ENCODE measurements at places on chromosomes 5 and 9.

- no peak for DNase-seq
Observed at GRCh38 chr5:149094996-149095395, 32.1 kb upstream of the SH3TC2 start.

DNA sequence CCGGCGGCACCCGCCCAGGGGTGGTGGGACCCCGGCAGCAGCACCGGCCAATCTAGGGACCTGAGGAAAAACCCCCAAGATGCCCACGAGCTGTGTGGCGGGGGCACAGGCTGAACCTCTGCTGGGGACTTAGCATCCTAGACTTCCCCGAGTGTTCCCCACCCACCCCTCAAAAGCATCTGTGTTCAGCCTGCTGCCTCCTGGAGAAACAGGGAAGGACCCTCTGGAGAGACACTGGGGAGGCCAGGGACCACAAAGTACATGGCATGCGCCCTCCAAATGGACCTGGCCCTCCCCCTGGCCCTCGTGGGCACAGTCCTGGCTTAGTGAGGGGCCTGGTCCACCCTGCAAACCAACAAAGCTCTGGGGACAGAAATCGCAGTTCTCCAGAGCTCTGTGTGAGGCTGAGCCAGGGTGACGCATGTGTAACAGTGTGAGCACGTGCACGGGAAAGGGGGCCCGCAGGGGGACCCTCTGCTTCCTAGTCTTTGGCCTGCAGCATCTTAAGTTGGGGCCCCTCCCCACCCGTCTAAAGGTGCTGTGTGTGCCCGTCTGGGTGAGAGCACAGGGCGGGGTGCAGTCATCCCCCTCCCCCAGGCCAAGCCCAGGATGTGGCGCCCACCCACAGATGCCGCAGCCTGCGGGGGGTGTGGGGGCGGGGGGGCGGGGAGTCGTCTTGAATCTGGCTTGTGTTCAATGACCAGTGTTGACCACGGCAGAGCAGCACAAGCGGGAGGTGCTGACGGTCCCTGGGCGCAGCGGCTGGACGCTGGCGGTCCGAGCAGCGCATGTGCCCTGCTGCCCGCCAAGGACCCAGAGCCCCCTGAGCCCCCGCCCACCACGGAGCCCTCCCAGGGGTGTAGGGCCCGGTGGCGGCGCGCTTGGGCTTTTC lies 672 bp upstream of the KCNT1 start:
- no peak for DNase-seq

GRCh38 chr5:110262749-110263148 lies 463.7 kb downstream of the TMEM232 start:
- no peak for DNase-seq

DNA sequence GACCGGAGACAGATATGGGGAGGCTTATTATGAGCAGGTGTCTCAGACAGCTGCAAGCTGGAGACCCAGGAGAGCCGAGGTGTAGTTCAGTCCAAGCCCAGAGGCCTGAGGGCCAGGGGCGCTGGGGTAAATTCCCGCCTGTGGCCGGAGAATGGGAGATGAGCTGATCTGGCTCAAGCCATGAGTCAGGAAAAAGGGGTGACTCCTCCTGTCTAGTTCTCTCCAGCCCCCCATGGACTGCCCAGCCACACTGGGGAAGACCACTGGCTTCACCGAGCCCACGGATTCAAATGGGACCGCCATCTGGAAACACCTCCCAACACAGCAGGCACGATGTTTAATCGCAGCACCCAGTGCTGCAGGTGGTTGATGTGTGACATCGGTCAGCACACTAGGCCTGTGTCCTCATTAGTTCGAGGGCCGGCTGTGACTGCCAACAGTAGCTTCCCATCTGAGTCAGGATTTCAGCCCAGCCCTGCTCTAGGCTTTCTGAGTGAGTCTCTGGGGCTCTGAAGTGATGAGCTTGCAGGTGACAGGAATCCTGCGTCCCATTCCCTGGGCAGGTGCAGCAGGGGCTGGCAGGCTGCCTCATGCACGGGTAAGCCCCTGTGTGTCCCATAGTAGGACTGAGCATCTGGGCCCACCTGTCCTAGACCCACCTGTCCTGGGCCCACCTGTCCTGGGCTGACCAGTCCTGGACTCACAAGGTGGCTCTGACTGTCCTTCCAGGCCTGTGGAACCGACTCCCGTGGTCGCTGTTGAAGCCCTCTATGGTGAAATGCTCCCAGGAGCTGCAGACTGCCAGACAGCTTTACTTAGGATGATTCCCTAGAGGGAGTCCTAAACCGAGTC lies 49.7 kb downstream of the AHRR start:
- DNase-seq = no peak

Data from hematopoietic multipotent progenitor cell treated with erythropoietin and hydrocortisone succinate and interleukin-3 and kit ligand, for 15 days (in vitro differentiated cells).